CD4-positive, alpha-beta T cell treated with Interleukin-6 at 100 ng/mL for 8 hours (primary cell): ENCODE measurements at places on chromosomes 4 and X.
A peak's percentile ranks its signal among the peaks of the same experiment; 100 is the strongest.

- no peak for DNase-seq
These were observed 30.6 kb downstream of the WDR1 start for GRCh38 chr4:10085828-10086505.

DNA sequence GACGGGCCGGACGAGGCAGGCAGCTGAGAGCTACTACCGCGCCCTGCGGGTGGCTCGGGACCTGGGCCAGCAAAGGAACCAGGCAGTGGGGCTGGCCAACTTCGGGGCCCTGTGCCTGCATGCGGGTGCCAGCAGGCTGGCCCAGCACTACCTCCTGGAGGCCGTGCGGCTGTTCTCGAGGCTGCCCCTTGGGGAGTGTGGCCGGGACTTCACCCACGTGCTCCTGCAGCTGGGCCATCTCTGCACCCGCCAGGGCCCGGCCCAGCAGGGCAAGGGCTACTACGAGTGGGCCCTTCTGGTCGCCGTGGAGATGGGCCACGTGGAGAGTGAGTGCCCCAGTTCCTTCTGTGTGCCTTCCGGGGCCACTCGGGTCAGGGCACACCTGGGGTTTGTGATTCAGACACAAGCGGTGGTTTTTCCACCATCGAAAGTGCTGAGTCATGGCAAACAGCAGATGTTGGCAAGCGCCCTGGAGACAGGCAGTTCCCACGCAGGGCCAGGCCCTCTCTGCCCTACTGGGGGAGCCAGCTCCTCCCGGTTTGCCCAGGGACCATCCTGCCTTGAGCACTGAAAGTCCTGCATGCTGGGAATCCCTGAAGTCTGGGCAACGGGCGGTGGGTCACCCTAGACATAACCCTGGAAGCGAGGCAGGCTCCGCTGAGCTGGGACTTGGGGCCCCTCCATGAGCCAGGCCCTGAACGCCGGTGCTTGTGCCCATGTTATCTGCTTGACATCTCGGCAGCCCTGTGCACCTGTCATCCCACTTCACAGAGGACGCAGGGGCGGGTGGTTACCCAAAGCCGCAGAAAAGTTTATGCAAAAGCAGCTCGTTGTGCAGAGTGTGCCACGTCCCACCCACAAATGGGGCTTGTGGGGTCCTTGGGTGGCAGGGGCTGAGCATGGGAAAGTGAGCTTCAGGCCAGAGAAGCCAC, 29.5 kb downstream of the SH3TC1 start:
- peak; percentile 76 for DNase-seq

GRCh38 chrX:149757206-149758067, 16.4 kb upstream of the HSFX1 start:
- DNase-seq = no peak

DNA sequence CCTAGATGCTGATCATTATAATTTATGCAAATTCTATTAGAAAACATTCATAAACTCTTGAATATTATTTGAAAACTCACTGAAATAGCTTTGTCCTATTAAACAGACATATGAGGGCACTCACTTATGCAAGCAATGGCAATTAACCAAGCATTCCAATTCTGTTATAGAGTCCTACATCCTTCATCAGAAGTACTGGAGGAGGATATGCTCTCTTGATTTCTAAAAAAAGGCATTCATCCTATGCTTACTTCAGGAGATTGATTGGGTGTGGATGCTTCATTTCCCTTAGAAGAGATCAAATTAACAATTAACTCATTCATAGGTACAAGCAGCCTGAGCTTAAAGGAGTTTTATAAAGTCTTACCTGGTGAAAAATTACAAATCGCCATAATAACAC, 1317.2 kb downstream of the PCDH7 start:
- no peak for DNase-seq

- no peak for DNase-seq
These were observed 208.1 kb downstream of the PDGFC start for GRCh38 chr4:156763511-156763910.

DNA sequence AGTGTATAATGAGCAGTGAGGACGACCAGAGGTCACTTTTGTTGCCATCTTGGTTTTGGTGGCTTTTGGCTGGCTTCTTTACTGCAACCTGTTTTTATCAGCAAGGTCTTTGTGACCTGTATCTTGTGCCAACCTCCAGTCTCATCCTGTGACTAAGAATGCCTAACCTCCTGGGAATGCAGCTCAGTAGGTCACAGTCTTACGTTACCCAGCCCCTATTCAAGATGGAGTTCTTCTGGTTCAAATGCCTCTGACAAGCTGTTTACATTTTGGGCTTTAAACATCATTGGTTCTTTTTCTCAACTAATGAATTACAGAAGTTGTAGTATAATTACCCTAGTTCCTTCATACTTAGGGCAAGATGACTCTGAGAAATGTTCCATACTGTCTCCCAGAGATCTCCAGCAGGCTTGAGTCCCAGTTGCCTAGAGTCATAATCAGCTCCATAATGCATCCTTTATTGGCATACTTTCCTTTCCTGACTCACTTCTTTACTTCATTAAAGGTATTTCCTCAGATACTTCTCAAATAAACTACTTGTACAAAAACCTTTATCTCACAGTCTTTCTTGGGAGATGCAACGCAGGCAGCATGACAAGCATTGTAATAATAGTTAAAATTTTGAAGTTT, 136.5 kb downstream of the KDM6A start:
- DNase-seq = no peak
